ENCODE measurements at places on chromosomes 2 and 18.

- DNase-seq, result no peak
These were observed 56.8 kb upstream of the KIDINS220 start for GRCh38 chr2:8893978-8894820.

DNA sequence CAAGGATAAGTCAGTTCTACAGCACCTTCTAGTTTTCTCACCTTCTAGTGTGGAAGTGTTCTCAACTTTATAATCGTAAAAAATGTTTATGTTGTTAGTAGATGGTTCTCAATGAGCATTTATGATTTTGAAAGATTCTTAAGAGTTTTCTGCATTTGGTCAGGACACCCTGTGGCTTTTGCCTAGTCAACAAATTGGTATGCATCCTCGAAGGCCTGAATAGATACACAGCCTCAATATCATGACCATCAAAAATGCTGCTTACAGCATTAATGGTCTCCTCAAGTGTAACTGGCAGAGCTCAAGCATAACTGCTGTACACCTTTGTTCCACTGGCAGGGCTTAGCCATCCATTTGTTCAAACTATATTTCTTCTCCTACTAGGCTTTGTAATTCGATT, 96.7 kb downstream of the CRACDL start:
- no peak for DNase-seq

DNA sequence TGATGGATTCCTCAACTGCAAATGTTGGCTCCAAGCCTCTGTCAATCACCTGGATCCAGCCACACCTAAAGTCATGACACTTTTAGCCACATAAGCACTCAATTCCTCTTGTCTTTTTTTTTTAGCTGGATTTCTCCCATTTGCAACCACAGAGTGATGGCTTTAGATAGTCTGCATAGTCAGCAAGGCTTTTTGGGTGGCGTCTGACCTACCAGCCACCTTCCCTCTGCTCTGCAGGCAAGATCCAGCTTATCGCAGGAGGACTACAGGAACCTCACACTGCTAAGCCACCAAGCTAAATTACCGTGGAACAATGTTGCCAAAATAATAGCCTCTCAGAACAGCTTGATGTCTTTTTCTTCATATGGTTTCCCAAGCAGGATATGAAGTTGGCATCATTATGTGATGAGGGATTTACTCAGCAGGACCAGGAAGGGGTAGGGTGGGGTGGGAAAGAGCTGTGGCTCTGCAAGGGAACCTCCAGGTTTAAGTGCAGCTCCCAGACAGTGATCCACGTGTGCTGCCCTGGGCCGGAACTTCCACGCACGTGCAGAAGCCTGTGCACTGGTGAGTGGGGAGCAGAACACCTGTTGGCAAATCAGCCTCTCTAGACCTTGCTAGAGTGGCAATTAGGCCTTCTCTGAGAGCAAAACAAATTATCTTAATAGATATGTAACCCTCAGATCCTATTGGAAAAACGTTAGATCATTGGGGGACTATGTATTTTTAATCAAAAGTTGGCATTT, 170.6 kb upstream of the NCK2 start:
- peak; percentile 52 for DNase-seq

DNA sequence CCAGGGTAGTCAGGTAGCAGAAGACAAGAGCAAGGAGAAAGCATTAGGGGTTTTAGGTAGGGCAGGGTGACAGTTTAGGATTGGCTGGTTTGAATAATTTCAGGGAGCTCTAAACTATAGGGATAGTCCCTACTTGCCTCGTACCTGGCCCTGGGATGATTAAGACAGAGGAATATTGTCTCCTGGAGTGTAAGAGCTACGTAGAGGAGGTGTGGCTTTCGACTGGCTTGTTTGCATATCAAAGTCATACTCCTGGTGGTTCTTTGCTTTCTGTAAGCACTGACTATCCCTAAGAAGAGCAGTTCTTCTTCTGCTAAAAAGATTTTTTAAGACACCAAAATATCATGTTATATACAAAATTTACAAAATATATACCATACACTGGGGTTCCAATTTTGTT, 1867.4 kb downstream of the SUCLG1 start:
- DNase-seq, result no peak

DNA sequence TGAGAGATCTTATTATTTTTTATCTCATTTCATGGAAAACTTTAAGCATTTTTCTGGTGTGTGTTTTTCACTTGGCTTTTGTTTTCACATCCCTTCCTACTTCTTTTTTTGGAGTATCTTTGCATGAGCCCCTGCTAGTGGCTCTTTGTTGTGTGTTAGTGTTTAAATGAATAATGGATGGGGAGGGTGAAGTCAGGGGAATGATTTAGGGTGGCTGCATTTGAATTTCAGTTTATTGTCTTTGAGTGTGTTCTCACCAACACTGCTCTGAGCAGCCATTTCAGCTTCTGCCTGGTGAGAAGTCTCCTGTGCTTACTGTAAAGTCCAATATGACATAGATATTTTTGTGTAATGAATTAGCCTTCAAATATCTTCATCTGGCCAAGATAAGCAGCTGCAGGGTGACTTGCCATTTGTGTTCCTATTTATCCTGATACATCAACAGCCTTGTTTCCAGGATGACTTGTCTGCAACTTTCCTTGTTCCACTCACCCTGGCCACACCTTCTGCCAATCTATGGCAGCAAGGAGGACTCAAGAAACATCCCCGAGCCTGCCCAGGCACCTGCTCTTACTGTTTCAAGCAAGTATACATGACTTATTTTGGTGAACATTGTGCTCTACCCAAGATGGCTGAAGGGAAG, 182.6 kb downstream of the PDE11A start:
- no peak for DNase-seq

DNA sequence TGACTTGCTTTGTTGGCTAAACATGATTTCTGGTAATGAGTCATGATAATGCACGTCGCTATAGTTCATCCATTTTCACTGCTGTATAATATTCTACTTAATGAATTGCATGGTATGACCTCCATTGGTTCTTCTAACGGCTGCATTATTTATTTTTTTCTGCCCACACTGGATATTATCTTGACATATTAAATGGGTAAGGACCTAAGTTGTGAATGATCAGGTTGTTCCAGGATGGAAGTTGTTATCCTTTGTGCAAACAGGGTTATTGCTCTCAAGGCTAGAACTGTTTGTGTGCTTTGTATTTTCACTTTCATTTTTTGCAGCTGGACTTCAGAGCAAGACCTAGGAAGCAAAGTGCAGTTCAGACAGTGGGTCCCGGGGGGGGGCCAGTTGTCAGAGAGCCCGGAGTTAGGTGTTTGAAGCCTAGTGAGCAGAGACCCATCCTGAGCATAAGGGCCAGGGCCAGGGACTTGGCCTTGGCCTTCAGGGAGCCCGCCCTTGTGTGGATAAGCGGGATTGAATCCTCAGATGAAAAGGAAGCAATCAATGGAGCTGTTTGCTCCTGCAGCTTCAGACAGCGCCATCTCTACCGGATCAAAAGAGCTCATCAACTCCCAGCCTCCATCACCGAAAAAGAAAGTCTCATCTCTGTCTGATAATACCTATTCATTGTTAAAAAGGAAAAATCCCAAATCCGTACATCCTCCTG, 48.2 kb downstream of the AGAP1 start:
- DNase-seq, result peak; percentile 30

- no peak for DNase-seq
These were observed 15.0 kb downstream of the CERS6 start for GRCh38 chr2:168471163-168471475.

GRCh38 chr2:75361486-75361885, 162.2 kb upstream of the TACR1 start:
- no peak for DNase-seq

DNA sequence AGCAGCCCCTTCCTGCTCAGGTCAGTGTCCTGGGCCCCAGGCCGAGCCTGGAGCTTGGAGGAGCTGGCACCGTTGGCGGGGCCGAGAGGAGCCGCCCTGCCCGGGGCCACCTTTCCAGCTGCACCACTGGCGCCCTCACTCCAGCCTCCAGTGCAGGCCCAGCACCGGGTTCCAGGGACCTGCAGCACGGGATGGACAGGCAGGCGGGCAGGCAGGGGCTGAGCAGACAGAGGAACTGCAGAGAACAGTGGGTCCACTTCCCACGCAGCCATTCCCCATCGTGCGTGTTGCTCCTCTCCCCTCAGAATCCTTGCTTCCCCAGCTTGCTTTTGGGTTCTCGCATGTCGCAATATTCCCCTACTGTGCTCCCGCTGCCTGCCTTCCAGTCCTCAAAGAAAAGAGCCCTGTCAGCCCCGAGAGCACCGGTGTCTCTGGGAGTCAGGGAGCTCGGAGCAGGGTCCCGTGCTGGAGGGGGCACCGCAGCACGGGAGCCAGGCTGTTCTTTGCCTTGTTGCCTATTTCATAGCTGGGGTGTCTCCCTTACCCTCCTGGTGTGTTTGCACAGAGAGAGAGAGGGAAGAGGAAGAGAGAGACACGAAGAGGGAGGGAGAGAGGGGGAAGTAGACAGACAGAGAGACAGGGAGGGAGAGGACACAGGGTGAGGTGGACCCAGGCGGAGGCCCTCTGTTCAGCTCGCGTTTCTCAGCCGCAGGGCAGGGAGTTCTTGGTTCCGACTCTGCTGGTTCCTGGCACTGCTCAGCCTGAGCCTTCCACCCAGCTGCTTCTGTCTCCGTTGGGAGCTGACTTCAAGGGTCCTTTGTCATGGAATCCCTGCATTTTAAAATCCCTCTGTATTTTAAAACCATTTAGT, 126.0 kb downstream of the MBP start:
- DNase-seq, result no peak

GRCh38 chr2:151906633-151906998, 78.4 kb upstream of the ARL5A start:
- DNase-seq, result no peak

GRCh38 chr18:63146828-63147409, 172.7 kb downstream of the BCL2 start:
- DNase-seq, result no peak

DNA sequence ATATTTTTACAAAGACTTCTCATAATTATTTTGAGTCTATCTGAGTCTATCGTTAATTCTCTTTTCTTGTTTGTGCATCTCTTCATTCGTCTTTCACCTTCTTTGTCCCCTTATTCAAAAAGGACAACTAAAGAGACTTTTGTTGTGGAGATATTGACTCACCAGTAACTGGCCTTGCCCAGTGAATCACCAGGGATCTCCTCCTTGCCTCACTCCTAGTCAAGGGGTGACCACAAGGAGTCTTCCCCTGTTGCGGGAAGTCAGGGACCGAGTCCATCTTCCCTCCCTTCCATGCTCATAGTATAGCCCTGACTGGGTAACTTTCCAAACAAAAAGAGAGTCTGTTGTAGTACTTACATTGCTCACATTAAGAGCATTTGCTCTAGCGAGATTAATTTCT, 158.9 kb downstream of the NEB start:
- no peak for DNase-seq

DNA sequence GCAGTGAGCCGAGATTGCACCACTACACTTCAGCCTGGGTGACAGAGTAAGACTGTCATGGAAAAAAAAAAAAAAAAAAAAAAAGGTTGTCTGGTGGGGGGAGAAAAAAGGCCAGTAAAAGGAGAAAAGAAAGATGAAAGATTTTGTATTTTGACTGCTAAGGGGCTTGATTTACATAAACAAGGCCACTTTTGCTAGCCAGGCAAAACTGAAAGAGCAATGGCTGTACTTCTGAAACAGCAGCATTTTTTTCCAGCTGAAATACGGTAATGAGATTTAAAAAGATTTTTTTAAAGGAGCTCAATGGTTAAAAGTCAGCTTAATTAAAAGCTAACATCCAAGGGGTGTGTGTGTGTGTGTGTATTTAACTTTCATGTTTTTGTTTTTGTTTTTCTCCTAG, 11.3 kb upstream of the OXER1 start:
- DNase-seq, result peak; percentile 52

- no peak for DNase-seq
These were observed 1093.5 kb downstream of the LRP1B start for GRCh38 chr2:141037361-141037760.

- no peak for DNase-seq
These were observed 120.4 kb downstream of the DCDC2C start for GRCh38 chr2:3823748-3824147.

DNA sequence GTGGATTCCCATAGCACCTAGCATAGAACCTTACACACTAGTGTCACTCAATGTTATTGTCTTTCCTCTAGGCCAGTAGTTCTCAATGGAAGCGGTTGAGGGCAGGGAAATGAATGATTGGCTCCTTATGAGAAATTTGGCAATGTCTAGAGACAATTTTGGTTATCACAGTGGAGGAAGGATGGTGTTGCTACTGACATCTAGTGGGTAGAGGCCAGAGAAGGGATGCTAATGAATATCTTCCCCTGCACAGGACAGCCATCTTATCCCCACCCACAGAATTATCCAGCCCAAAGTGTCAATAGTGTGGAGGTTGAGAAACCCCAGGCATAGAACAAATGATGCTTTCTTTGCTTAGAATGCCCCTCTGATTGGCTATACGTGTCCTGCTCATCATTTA, 15.8 kb downstream of the C18orf63 start:
- peak; percentile 19 for DNase-seq

GRCh38 chr2:201971531-201972228, 62.0 kb upstream of the FZD7 start:
- no peak for DNase-seq

- no peak for DNase-seq
These were observed 198.6 kb upstream of the EPAS1 start for GRCh38 chr2:46098621-46099062.

- DNase-seq, result no peak
These were observed 114.1 kb downstream of the EIPR1 start for GRCh38 chr2:3263487-3263886.

DNA sequence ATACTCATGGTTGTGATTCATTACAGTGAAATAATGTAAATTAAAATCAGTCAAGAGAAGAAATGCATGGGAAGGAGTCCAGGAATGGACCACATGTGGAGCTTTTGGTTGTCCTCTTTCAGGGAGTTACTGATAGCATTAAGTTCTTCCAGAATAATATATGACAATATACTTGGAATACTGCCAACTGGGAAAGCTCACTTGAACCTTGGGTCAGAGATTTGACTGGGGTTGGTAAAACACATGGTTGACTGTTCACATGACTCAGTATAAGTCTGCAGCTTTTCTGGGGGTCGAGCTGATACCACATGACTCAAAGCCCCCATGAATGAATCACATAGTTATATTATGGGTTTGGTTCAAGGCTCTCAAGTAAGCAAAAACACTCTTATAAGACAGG, 1109.0 kb upstream of the CHAC2 start:
- no peak for DNase-seq

DNA sequence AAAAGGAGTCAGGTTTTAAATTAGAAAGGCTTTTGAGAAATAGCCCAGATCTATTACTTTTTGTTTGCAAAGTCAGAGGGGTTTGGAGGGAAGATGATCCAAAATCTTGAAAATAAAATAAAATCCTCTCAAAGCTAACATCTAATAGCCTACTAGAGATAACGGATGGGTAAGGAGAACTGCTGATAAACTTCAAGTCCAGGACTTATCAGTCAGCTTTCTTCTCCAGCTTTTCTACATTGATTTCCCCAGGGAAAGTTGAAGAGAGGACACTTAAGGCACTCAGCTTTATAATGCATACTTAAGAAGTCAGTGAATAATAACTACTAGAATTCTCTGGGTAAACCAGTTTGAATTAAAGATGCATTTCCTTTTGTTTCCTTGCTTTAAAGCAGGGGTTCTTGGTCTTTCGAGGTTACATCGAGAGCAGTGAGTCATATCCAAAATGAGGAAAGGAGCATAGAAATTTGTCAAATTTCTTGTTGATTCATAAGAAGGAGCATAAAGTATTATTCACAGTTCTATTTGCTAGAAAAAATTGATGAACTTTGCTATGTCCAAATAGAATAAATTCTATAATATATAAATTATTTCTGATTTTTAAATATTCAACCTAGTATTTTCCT, 43.2 kb upstream of the ITPRID2 start:
- DNase-seq, result no peak

- DNase-seq, result no peak
These were observed 36.7 kb downstream of the AFF3 start for GRCh38 chr2:100105678-100106054.

GRCh38 chr2:133333181-133333580, 235.1 kb downstream of the NCKAP5 start:
- no peak for DNase-seq

- no peak for DNase-seq
These were observed 190.4 kb upstream of the CRIM1 start for GRCh38 chr2:36165132-36165531.
